ENCODE measurements at places on chromosomes 12 and 14. TPM values are rescaled to one million over a fixed set of nuclear protein-coding genes. Genes with fewer than 3 reads are reported as not detected.

Gene MIP
- total RNA-seq, result not detected

Gene ATXN2
- total RNA-seq, result 66.8 TPM

Gene MYF5
- not detected for total RNA-seq

Gene RNASE1
- total RNA-seq, result 0.72 TPM

DNA sequence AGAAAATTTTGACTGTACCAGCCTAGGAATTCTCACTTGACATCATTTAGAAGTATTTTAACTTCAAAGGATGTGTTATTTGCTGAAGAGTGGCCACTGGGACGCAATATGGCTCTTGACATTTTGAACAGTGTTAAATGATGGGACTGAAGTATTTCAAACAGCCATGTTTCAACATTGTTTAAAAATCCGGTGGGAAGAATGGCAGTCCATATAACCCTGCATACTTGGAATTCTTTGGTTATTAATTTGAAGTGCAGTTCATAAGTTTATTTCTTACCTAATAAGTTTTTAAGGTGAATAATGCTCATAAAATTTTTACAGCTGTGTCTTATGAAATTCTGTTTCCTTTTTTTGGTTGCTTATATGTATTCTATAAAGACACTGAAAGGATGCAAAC is 8.3 kb downstream of the TMTC2 start:
- H3K4me1 ChIP-seq, result peaks cover 8% of the 10 kb centered on the region
- no peak overlapping the region for H3K27ac ChIP-seq
- DNase-seq, result no peak
- peaks cover under 1% of the 10 kb centered on the region for H3K27me3 ChIP-seq
- H3K4me3 ChIP-seq, result no peak overlapping the region

DNA sequence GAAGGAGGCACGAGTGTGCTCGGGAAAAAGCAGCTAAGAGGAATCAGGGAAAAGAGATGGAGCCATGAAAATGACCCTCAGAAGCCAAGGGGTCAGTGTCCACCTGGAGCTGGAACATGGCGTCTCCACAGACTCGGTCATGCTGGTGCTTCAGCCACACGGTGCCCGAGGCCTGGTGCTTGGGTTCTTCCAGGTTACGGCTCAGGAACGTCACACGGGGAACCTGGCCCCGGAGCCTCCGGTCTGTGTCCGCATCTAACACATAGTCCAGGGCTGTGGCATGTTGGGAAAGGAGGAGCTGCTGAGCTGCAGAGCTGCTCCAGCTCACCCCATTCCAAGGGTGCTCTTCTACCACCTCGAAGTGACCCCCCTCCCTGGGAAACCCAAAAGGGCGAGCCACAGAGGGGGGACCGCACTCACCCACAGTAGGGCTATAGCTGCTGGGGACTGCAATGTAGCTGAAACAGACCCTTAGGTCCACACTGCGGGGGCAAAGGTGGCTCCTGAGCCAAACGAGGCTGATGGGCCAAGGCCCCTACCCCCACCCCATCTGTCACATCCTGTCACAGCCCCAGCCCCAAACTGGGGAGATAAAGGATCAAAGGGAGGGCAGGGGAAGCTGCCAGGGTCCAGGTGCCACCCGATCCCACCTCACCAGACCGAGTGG is 10.8 kb downstream of the ITGA7 start:
- no peaks in the 10 kb centered on the region for H3K4me1 ChIP-seq
- no peaks in the 10 kb centered on the region for H3K27me3 ChIP-seq
- DNase-seq, result peak; percentile 85
- H3K27ac ChIP-seq, result no peak overlapping the region
- no peak overlapping the region for H3K4me3 ChIP-seq

GRCh38 chr12:113005762-113006161 is 27.4 kb downstream of the OAS2 start:
- H3K4me1 ChIP-seq, result no peaks in the 10 kb centered on the region
- peaks cover 43% of the 10 kb centered on the region for H3K27me3 ChIP-seq
- no peak overlapping the region for H3K4me3 ChIP-seq
- no peak overlapping the region for H3K27ac ChIP-seq
- DNase-seq, result no peak

DNA sequence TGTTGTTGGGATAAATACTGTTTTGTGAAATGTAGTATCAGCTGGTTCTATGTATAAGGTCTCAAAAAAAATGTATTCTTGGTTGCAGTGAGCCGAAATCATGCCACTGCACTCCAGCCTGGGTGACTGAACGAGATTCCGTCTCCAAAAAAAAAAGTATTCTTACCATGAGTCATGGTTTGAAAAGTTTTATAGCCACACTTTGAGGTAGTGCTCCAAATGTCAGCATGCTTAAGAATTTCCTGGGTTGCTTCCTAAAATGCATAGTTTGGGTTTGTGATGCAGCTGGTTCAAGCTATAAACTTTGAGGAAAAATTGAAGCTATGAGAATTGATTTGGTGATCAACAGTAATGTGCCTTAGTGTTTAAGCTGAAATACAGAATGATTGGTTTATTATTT is 48.0 kb downstream of the ETNK1 start:
- no peaks in the 10 kb centered on the region for H3K27me3 ChIP-seq
- H3K4me3 ChIP-seq, result no peak overlapping the region
- no peak for DNase-seq
- peaks cover 21% of the 10 kb centered on the region for H3K36me3 ChIP-seq

GRCh38 chr14:60008042-60008441 is 83.7 kb upstream of the PCNX4 start:
- no peaks in the 10 kb centered on the region for H3K36me3 ChIP-seq
- no peak overlapping the region for H3K27ac ChIP-seq

- H3K27ac ChIP-seq, result no peak overlapping the region
- no peaks in the 10 kb centered on the region for H3K36me3 ChIP-seq
- peaks cover 10% of the 10 kb centered on the region for H3K4me1 ChIP-seq
- no peak overlapping the region for H3K4me3 ChIP-seq
- DNase-seq, result no peak
Measured at GRCh38 chr12:38890102-38890855, 15.1 kb downstream of the CPNE8 start.

- H3K4me1 ChIP-seq, result peaks cover 85% of the 10 kb centered on the region
- peak overlapping the region; percentile 87 for H3K27ac ChIP-seq
- H3K36me3 ChIP-seq, result no peaks in the 10 kb centered on the region
- no peak overlapping the region for H3K4me3 ChIP-seq
- H3K27me3 ChIP-seq, result no peaks in the 10 kb centered on the region
Measured at GRCh38 chr14:69673104-69673503, 61.7 kb downstream of the SUSD6 start.

Data from chondrocyte (in vitro differentiated cells).